CD4-positive, alpha-beta T cell treated with Interleukin-4 for 4 hours (primary cell): ENCODE measurements at places on chromosomes 4 and X.

GRCh38 chr4:122431351-122431750 is 25.2 kb downstream of the IL2 start:
- no peak for DNase-seq

DNA sequence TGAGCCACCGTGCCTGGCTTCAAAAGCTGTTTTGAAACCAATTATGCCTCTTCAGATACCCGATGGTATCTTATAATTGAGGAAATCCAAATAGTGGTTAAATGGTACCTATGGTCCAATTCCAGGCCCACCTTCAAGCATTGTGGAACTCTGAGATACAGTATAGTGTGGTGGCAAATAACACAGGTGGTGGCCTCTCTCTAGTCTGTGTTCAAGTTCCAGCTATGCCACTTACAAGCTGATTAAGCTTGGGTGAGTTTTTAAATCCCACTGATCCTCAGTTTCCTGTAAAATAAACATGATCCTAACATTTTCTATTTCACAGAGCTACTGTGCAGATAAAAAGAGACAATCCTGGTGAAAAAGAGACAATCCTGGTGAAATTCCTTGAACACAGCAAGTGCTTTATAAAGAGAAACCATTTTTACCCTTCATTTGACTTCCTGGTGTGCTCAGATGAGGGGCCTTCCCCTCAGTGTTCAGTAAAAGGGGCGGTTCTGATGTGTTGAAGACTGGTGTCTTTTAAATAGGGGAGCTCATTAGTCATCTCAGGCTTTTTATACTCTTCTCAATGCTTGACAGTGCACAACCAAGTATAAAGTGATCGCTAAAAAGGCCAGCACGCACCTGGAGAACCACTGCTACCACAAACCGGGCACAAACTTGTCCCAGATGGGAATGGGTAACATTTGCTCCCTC is 30.8 kb upstream of the CD40LG start:
- DNase-seq, result peak; percentile 66

DNA sequence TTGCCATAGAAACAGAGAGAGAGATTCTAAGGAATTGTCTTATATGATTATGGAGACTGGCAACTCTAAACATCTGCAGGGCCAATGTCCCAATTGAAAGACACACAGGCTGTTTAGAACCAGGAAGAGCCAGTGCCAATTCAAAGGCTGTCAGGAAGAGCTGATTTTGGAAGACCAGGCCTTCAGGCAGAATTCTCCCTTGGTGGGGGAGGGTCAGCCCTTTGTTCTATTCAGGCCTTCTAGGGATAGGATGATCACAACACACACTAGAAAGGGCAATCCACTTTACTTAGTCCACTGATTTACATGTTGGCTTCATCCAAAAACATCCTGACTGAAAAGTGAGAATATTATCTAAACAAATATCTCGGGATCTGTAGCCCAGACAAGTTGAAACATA is 15.2 kb downstream of the C4orf46 start:
- DNase-seq, result no peak

- DNase-seq, result no peak
Observed at GRCh38 chr4:74284053-74284452, 24.2 kb upstream of the EPGN start.

DNA sequence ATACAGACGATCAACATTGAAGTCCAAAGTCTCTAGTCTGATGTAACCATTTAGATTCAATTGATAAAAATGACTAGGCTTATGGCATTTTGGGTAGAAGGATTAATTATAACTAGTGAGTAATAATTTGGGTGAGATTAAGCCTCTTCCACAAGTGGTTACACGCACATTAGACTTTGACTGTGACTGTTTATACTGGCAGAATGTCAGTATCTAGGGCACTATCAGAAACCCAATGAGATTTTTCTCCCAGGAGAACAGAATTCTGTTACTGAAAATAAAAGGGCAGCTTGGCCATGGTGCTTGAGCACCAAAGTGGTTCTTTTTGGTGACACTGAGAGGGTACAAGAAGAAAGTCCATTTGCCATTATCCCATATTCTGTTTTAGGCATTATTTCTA is 3.3 kb downstream of the PLS3 start:
- DNase-seq, result no peak

GRCh38 chr4:25253071-25253445 is 19.2 kb downstream of the PI4K2B start:
- DNase-seq, result no peak

DNA sequence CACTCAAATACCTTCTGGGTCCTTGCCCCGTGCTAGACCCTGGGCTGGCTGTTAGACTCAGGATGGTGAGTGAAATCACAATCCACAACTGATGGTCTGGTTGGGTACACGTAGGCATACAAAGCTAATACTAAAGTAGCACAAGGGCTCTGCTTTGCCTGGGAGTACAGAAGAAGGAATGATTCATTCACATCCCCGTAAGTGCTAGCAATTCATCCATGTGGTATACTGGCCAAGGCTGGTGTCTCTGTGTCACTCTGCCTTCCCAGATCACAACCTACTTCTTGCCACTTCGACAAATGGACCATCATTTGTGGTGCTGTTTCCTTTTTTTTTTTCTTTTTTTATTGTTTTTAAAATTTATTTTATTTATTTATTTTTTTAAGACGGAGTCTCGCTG is 19.7 kb upstream of the RBM47 start:
- DNase-seq, result no peak

DNA sequence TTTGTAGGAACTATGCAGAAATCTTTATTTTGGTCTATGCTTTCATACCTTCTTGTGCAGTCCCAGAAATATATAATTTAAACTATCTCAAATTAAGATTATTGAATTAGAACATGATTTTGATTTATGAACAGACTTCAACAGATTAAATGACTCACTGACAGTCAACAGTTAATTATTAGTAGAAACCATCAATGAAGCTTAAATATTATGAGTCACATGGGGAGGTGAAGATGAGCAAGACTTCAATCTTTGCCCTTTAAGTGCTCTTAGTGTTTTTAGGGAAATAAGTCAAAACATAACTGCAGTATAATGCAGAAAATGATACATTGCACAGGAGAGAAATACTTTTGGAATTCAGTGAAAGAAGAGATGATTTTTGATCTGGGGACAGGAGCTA is 81.5 kb upstream of the BMP3 start:
- DNase-seq, result no peak

DNA sequence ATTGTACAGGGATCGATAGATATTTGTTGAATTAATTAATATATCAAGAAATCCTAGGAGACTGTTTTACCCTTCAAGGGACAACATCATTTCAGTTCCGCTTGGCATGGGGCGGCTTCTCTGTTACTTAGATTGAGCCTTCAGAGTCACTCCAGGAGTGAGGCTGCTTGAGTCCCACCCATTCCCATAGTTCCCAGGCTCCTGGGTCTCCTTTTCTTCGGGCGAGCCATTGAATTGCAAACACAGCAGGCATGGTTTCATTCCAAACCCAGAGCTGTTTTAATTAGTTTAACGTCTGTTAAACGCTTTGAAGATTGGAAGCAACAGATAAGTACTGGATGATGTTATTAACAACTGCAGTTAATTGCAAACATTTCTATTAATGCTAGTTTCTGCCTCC is 571 bp upstream of the EDA start:
- DNase-seq, result no peak

DNA sequence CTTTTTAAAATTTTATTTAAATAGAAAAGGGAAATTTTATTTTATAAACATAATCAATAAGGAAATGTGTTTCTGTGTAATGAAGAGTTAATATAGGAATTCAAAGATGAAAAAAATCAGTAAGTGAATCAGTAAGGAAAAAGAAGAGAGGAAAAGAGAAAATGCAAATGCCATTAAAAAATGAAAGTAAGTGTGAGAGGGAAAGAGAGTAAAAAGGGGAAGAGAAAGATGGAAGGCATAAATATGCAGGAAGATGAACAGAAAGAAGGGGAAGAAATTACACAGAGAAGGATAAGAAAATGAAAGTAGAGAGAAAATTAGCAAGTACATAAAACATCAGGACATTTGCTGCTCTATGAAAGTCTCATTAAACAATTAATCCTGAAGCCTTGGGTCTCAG is 349.9 kb downstream of the FSTL5 start:
- DNase-seq, result no peak

DNA sequence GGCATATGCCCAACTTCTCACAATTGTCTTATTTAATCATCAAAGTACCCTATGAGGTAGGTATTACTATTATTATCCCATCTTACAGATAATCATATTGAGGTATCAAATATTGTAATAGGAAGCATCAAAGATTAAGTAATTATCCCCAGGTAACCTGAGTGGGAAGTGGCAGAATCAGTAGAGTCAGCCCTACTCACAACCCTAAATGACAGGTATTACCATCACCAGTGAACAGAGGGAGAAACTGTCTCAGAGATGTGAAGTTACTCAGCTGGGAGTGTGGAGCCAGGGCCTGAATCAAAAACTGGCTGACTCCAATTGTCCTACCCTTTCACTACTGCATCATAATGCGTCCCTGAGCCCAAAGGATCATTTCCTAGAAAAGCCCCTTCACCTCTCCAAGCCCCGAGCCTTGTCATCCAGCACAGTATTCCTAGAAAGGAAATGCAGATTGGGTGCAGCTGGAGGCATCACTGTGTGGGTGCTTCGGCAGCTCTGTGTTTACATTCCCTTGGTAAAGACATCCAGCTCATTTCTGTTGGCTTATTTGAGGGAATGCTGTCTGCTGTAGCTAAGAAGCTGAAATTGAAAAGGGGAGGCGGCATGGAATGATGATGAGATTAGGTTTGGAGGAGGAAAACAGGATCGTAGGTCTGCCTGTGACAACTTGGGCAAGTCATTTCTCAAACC is 72.8 kb downstream of the DHX15 start:
- no peak for DNase-seq

DNA sequence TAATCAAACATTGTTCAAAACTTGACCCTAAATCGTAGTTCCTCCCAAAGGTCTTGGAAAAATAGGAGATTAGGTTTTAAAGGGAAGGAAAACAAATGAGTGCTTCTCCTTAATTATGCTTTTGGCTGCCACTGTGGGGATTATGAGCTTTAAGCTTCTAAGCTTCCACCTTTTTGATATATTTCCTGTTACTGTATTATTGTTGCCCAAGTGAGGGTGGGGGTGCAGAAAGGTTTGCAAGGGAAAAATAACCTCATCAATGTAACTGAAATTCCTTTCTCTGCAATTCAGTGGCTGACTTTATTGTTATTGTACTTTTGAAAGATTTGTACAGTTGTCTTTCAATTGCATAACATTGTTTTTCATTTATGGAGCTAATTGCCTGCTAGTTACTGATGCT is 285.1 kb downstream of the FRMPD4 start:
- DNase-seq, result no peak

- DNase-seq, result no peak
Observed at GRCh38 chr4:57445686-57446085, 335.5 kb upstream of the IGFBP7 start.

- DNase-seq, result no peak
Observed at GRCh38 chr4:92961881-92962280, 658.1 kb downstream of the GRID2 start.

DNA sequence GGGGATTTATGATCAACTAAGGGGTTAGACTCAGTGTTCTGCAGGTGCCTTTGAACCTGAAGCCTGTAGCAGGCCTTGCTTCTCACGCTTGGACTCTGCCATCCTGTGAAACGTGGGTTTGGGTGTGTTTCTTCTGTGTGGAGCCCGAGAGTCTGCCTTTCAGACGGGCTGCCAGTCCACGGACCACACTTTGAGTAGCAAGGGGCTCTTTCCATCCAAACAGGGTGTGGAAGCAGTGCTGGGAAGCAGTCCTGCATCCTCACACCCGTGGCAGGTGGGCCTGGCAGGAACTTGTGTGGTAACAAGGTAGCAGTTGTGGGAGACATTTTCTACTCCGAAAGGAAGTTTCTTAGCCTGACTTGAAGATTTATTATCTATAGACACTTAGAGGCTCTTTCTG is 22.7 kb downstream of the RGS12 start:
- no peak for DNase-seq

- DNase-seq, result no peak
Observed at GRCh38 chrX:29775890-29776289, 439.5 kb upstream of the MAGEB2 start.

- DNase-seq, result no peak
Observed at GRCh38 chr4:153507310-153508073, 41.3 kb downstream of the TMEM131L start.

- DNase-seq, result no peak
Observed at GRCh38 chr4:93203708-93204107, 624.8 kb upstream of the ATOH1 start.

DNA sequence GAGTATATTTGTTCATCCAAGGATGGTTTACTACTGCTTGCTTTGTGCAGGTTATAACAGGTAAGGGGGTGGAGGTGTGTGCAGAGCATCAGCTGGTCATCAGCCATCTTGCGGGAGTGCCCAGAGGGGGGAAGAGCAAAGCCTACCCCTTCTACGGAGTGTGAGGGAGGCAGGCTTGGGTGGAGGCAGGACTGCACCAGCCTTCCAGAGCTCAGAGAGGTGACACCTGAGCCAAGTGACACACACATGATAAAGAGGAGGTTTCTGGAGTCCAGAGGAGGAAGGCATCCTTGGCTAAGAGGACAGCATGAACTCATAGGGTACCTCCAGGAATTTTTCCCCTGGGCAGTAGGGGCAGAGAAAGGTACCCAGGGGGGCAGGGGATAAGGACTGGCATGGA is 126.6 kb downstream of the TBL1X start:
- no peak for DNase-seq

DNA sequence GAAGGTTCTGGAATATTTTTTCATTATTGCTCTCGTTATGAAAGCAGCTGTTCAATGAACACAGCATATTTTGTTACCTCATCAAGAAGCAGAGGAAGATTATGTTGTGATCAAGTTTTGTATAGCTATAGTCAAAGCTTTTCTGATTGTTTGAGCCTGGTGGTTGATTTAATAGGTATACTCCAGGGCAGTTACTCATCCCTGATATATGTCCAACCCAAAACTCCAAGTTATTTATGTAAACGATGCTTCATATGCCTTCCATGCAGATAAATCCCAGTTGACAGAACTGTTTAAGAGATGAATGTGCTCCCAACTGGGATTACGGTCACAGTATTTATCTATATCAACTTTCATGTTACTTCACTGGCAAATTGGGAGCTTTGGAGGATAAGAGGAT is 19.1 kb downstream of the NAA11 start:
- no peak for DNase-seq

DNA sequence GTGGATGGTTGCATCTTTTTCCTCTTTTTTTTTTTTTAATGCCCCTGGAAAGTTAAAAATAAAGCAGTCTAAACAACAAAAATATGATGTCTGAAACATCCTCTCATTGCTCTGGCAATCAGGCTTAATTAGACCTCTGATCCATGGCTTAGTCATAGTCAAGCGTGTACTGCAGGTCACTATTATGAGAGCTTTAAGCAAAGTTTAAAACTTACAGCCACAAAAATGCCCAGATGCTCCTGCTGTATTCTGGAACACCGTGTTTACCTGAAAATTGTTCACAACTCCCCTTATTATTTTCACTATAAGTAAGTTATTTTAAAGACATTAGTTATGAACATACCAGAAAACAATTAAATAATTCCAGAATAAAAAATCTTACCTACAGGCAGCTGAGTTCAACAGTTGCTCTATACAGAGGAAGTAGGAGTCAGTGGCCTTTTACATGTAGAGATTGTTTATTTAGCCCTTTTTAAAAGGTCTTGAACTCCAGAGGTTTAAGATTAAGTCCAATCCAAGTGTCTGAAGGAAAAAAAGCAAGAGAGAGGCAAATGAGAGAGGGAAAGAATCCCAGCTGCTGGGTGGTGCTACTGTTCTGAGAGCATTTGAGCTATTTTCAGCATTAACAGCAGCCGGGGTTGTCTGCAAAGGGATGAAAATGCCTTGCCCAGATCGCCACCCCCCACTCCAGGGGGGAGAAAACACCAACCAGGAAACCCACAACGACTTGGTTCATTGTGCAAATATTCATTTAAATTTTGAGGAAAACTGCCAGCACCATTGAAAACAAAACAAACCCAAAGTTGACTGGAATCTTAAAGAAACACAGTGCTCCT is 36.9 kb downstream of the SORBS2 start:
- no peak for DNase-seq
